ENCODE measurements at places on chromosomes 7 and 10.

- DNase-seq, result no peak
Observed at GRCh38 chr7:107938456-107939250, 47.7 kb downstream of the DLD start.

GRCh38 chr7:92674379-92674778 lies 84.2 kb upstream of the FAM133B start:
- DNase-seq, result no peak

GRCh38 chr10:37146443-37146842 lies 21.0 kb downstream of the ANKRD30A start:
- DNase-seq, result no peak

DNA sequence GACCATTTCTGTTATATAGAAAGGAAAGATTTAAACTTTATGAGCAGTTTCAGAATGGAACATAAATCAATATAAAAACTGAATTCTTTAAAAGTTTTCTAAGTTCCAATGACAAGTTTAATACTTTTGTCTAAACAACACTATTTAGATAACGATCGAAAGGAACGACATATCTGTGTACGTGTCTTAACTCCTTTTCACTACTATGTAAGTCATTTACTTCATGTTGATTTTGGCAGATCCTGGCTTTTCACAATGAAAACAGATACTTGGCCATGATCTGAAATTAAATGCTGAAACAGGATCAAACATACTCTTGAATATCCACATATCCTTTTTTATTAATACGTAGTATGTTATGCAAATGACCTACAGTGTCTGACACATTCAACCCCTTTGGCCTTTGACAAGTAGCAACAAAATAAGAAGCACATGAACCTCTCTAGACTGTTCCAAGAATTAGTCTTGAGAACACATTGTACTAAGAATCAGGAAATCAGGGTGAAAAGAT lies 41.9 kb downstream of the RNLS start:
- no peak for DNase-seq

GRCh38 chr7:133550811-133551210 lies 297.9 kb downstream of the EXOC4 start:
- DNase-seq, result no peak

GRCh38 chr7:48088559-48089045 lies 463 bp upstream of the UPP1 start:
- DNase-seq, result peak; percentile 97

DNA sequence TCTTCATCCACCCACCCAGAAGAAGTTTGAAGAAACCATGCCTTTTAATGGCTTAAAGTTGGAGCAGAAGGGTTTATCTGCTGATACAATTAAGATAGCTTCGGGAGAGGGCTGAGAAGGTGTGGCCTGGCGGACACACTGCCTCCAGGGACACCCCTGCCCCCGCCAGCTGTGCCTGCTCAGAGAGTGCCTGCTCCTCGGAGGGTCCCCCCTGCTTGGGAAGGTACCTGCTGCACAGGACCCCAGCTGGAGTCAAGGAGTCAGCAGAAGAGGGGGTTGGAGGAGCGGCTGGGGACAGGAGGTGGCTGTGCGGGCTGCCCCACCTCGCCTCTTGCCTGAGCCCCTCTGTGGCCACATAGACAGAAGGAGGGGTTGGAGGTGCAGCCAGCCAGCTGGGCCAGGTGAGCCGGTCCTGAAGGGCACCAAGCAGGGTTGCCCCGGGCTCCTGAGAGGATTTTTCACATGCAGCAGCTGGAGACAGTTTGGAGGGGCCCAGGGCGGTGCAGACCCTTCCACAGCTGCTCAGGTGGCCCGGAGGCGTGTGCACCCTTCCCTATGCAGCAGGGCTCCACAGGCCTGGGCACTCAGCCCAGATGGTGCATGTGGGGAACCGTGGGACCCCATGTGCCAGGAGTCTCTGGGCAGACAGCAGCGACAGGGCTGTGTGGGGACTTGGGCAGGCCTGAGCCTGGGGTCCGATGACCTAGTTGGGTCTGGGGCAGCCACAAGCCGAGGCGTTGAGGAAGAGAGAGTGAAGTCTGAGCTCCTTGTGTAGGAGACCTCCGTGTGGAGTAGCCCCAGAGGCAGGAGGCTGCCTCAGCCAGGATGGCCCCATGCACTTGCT lies 118.9 kb downstream of the INPP5A start:
- no peak for DNase-seq

DNA sequence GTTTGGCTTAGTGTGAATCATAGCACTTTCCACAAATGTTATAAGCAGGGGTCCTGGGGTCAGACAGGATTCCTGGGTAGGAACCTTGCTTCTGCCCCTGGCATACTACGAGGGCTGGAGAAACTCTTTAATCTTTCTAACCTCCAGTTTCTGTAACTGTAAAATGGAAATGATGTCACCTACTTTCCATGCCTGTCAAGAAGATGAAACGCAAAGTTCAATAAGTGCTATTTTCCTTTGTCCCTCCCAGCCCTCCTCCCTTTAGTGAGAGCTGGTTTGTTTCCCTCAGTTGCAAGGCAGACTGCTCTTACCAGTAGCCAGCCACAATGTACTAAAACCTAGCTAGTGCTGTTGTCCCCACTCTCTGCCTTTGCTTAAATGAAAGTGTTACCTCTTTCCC lies 117.1 kb upstream of the HPS1 start:
- no peak for DNase-seq
